Hepatocyte (in vitro differentiated cells): ENCODE measurements at places on chromosomes 1 and 21.

DNA sequence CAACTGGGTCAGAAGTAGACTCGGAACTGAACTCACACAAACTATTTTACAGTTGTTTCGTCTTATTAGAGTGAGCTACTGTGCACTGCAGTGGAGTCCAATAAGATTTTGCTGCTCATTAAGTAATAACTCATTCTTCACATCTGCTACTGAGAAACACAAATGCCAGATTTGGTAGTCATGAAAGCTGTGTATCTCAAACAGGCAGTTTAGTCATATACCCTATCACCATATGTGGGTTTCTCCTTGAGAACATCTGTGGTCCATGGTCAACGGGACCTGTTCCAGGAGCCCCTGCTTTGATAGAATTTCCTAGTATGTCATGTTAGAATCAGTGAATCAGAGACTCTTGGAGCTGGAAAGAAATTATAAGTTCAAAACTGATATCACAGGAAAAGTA, 60.4 kb downstream of the ALG14 start:
- H3K4me3 ChIP-seq = no peak overlapping the region
- no peaks in the 10 kb centered on the region for H3K36me3 ChIP-seq
- H3K27me3 ChIP-seq = no peaks in the 10 kb centered on the region
- no peak for DNase-seq
- H3K27ac ChIP-seq = no peak overlapping the region
- no peaks in the 10 kb centered on the region for H3K4me1 ChIP-seq

DNA sequence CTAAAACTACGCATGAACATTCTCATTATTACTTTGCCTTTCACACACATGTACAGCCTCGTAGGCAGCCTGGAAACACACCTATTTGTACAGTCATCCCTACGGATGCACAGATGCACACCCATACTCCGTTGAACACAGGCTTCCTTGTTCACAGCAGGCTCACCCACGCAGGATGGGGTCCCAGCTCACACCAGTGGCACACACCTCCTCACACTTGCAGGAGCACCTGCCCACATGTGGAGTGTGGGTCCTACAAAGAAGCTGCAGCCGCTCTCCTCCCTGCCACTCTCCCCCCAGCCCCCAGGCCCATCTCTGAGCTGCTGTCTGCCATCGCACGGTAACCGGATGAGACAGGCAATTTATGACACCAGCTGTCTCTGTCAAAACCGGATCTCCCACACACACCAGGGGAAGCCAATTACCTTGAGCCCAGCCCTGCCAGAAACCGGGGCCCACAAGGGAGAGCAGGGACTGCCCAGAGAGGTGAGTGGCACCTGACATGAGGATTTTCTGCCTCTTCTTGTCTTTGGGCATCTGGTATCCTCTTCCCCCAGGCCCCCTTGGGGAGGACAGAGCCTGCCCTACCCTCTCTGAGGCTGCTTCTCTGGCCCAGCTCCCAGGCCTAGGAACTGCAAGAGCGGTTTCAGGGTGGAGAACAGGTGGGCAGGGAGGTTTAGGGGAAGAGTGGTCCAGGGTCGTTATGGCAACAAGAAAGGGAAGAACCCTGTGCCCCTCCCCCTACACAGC, 175.4 kb downstream of the IGSF21 start:
- H3K4me3 ChIP-seq = no peak overlapping the region
- H3K36me3 ChIP-seq = no peaks in the 10 kb centered on the region
- no peak for DNase-seq
- peaks cover 17% of the 10 kb centered on the region for H3K27me3 ChIP-seq
- no peak overlapping the region for H3K27ac ChIP-seq

GRCh38 chr1:111141245-111142220, 1.5 kb downstream of the CEPT1 start:
- peaks cover 26% of the 10 kb centered on the region for H3K4me1 ChIP-seq
- peak; percentile 7 for DNase-seq
- peak overlapping the region; percentile 96 for H3K27ac ChIP-seq
- no peaks in the 10 kb centered on the region for H3K27me3 ChIP-seq
- H3K4me3 ChIP-seq = peak overlapping the region; percentile 78

DNA sequence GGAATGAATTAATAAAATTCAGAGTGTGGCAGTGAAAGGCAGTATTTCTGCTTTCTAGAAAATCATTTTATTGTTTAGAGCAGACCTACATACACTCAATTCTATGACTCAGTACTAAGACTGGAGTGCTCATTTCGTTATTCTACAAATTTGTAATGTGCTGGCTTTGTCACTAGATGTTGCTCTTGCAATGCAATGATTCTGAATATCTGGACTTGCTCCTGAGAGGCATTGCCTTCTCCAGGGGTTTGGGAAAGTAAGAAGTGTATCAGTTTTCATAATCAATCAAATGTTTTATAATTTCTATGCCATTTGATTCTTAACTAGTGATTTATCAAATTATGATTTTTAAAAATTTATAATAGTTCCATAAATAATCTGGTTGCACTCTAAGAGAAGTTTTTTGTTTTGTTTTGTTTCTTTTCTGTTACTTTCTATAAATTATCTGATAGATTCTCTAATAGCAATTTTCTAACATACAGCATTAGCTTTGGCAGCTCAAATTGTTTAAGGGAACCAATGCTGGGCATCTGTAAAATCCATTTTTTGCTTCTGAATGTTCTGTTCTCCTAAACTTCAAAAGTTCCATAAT, 280.5 kb upstream of the SGIP1 start:
- H3K36me3 ChIP-seq = no peaks in the 10 kb centered on the region
- no peak overlapping the region for H3K4me3 ChIP-seq
- H3K27me3 ChIP-seq = no peaks in the 10 kb centered on the region
- DNase-seq = peak; percentile 69
- H3K27ac ChIP-seq = no peak overlapping the region

- DNase-seq = no peak
- no peaks in the 10 kb centered on the region for H3K36me3 ChIP-seq
- no peak overlapping the region for H3K27ac ChIP-seq
- H3K4me1 ChIP-seq = peaks cover 17% of the 10 kb centered on the region
- H3K4me3 ChIP-seq = no peak overlapping the region
Measured at GRCh38 chr1:225415307-225415706, 12.5 kb downstream of the LBR start.

DNA sequence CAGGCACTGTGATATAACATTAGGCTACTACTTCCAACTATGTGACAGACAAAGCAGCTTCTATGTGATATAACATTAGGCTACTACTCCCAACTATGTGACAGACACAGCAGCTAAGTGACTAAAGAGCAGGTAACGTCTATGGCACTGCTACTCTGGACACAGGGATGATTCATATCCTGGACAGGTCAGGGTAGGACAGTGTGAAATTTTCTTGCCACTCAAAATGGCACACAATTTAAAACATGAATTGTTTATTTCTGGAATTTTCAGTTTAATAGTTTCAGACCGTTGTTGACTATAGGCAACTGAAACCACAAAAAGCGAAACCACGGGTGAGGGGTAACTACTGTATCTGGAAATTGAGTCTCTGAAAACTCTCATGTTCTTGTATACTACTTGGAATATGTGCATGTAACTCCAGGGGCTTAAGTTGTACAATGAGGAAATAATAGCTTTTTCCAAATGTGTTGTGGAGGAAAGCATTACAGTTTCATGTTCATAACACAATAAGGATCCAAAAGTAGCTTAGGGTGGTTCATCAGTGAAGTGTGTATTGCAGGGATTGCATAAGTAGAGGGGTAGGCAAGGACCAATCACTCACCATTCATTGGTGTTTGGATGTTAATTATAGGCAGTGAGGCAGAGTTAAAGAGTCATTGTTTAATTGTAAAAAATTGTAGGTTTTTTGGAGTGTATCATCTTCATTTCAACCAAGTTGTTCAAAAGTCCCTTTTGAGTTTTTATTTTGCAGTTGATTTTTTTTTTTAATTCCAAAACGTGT, 5.3 kb downstream of the DTL start:
- no peaks in the 10 kb centered on the region for H3K27me3 ChIP-seq
- DNase-seq = no peak
- H3K27ac ChIP-seq = no peak overlapping the region
- H3K4me3 ChIP-seq = no peak overlapping the region
- no peaks in the 10 kb centered on the region for H3K4me1 ChIP-seq

DNA sequence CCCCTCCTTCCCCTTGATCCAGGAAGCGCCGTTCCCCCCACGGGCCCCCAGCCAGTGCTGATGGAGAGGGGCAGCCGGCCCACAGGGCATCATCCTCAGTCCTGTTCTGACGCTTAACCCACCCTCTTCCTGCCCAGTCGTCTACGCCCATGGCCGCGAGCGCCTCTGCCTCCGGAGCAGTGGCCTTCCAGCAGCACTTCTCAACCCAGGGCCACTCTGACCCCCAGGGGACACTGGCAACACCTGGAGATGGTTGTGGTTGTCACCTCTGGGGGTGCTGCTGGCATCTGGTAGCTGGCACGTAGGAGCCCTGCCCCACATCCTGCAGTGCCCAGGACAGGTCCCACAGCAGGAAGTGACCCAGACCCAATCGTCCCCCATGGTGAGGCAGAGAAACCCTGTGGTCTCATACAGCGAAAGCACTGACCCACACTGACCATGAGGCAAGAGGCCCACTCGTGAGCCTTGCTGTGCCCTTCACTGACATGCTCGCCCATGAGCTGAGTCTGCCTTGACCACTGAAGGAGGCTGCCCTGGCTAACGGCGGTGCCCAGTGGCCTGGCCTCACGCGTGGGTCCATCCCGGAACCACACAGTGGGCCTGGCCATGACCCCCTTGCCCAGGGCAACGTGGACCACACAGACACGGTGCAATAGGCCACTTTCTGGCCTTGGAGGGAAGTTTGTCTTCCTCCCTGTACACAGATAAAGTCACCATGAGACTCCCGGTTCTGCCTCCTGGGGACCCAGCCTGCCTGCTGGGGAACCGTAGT, 96.8 kb upstream of the ARHGEF16 start:
- no peaks in the 10 kb centered on the region for H3K27me3 ChIP-seq
- H3K36me3 ChIP-seq = no peaks in the 10 kb centered on the region
- DNase-seq = no peak
- H3K27ac ChIP-seq = no peak overlapping the region

DNA sequence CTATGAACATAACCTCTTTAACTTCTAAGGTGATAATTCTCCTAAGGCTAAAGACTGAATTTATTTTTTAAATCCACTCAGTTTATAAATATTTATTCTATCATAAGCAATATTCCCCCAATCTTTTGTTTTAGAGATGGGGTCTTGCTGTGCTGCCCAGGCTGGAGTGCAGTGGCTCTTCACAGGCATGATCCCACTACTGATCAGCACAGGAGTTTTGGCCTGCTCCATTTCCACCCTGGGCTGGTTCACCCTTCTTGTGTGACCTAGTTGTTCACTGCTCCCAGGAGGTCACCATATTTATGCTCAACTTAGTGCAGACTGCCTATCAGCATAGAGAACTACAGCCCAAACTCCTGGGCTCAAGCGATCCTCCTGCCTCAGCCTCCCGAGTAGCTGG, 38.6 kb downstream of the LPGAT1 start:
- no peak for DNase-seq
- no peak overlapping the region for H3K27ac ChIP-seq
- no peaks in the 10 kb centered on the region for H3K27me3 ChIP-seq

GRCh38 chr21:32566741-32567389, 18.5 kb downstream of the TCP10L start:
- H3K4me1 ChIP-seq = no peaks in the 10 kb centered on the region
- no peak for DNase-seq
- no peaks in the 10 kb centered on the region for H3K36me3 ChIP-seq
- no peaks in the 10 kb centered on the region for H3K27me3 ChIP-seq
- no peak overlapping the region for H3K27ac ChIP-seq
- H3K4me3 ChIP-seq = no peak overlapping the region

GRCh38 chr1:8283058-8283884, 34.6 kb upstream of the SLC45A1 start:
- H3K27ac ChIP-seq = no peak overlapping the region
- no peaks in the 10 kb centered on the region for H3K4me1 ChIP-seq

DNA sequence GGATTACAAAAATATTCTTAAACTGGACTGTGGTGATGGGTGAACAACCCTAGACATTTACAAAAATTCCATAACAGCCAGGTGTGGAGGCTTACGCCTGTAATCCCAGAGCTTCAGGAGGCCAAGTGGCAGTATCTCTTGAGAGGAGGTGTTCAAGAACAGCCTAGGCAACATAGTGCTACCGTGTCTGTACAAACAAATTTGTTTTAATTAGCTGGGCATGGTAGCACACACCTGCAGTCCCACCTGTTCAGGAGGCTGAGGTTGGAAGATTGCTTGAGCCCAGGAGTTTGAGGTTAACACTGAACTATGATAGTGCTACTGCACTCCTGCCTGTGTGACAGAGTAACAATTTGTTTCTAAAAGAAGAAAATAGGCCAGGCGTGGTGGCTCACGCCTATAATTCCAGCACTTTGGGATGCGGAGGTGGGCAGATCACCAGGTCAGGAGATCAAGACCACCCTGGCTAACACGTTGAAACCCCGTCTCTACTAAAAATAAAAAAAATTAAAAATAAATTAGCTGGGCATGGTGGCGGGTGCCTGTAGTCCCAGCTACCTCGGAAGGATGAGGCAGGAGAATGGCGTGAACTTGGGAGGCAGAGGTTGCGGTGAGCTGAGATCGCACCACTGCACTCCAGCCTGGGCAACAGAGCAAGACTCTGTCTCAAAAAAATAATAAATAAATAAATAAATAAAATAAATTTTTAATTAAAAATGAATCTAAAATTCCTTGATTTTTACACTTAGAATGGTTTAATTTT, 37.1 kb downstream of the ARID4B start:
- H3K4me1 ChIP-seq = no peaks in the 10 kb centered on the region
- no peak overlapping the region for H3K27ac ChIP-seq
- DNase-seq = no peak
- H3K27me3 ChIP-seq = no peaks in the 10 kb centered on the region
- no peaks in the 10 kb centered on the region for H3K36me3 ChIP-seq
- H3K4me3 ChIP-seq = no peak overlapping the region

GRCh38 chr1:113780374-113781146, 21.3 kb upstream of the PHTF1 start:
- H3K4me3 ChIP-seq = no peak overlapping the region
- no peak for DNase-seq
- no peaks in the 10 kb centered on the region for H3K36me3 ChIP-seq
- no peaks in the 10 kb centered on the region for H3K27me3 ChIP-seq
- peaks cover 9% of the 10 kb centered on the region for H3K4me1 ChIP-seq

GRCh38 chr1:42841010-42841409, 5.4 kb upstream of the ZNF691 start:
- H3K27me3 ChIP-seq = no peaks in the 10 kb centered on the region
- no peaks in the 10 kb centered on the region for H3K36me3 ChIP-seq
- no peak overlapping the region for H3K4me3 ChIP-seq
- DNase-seq = no peak
- H3K27ac ChIP-seq = no peak overlapping the region

DNA sequence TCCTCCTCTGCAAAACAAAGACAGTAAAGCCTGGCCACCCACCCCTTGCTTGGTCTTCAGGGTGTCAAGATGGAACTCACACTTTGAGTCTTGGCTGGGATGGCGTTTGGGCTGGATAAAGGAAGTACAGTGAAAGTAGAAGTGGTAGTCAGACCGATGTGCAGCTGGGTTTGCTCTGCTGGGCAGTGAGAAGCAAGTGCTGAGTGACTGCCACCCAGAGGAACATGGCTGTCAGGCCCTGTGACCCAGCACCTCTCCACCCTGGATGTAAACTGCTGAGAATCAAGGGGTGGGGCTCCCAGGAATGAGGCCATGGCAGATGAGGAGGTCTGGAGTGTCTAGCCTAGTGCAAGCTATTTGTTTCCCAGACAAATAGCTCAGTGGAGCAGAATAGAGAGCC, 51.2 kb downstream of the POFUT2 start:
- no peak for DNase-seq
- no peak overlapping the region for H3K27ac ChIP-seq
- H3K36me3 ChIP-seq = no peaks in the 10 kb centered on the region
- H3K4me3 ChIP-seq = no peak overlapping the region
- H3K27me3 ChIP-seq = no peaks in the 10 kb centered on the region

- H3K27ac ChIP-seq = no peak overlapping the region
- peak; percentile 19 for DNase-seq
- no peaks in the 10 kb centered on the region for H3K27me3 ChIP-seq
- H3K4me3 ChIP-seq = no peak overlapping the region
- H3K4me1 ChIP-seq = no peaks in the 10 kb centered on the region
Measured at GRCh38 chr1:118049981-118050380, 120.4 kb downstream of the WDR3 start.
